Naive thymus-derived CD4-positive, alpha-beta T cell (primary cell): ENCODE measurements at places on chromosomes 4 and X. TPM values are rescaled to one million over a fixed set of nuclear protein-coding genes. Genes with fewer than 3 reads are reported as not detected.

Gene PPP4R3C
- not detected in 2 replicates for total RNA-seq

DNA sequence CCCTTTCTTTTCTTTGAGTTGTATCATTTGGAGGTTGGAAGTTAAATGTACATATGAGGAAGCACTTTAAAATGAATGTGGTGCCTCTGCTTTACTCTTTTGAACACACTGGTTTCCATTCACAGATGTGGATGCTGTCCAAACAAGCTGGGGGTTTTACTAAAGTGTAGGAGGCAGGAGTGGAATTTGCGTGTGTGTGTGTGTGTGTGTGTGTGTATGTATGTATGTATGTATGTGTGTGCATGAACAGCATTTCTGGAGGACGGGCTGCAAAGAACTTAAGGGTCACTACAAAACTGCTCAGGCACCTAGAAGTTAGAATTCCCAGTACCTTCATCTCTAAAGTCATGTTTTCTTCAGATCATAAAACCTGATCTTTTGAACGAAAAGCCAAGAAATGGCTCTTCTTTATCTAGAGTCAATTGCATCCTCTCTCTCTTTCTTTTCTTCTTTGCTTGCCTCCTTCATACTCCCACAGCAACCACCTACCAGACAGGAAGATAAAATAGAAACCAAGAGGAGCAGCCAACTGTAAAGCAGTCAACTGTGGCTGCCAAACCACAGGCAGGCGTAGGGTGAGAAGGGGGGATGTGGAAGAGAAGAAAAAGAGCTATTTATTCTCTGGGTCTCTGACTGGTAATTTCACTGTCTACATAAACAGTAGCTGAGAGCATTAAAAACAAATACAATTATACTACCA lies 177.0 kb upstream of the RASGEF1B start:
- H3K27ac ChIP-seq, result peak overlapping the region; percentile 0
- DNase-seq, result peak; percentile 66
- peaks cover 16% of the 10 kb centered on the region for H3K4me1 ChIP-seq
- no peaks in the 10 kb centered on the region for H3K36me3 ChIP-seq

DNA sequence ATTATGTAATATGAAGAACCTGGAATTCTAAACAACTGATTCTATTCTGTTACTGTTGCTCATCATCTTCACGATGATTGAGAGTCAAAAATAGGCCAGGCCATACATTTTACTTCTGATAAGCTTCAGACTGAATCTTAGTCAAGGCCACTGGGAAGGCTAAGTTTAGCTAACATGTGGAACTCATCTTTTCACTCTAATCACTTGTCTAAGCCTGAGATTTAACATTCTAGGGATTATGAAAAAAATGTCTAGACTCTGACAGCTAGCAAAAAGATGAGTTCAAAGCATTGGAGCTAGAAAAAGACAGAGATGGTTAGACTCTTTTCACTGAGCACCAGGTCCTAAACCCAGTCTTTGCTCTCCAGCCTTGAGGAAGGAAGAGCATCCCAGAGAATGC lies 656.2 kb upstream of the IGFBP7 start:
- H3K27me3 ChIP-seq, result no peaks in the 10 kb centered on the region
- no peak for DNase-seq
- H3K36me3 ChIP-seq, result no peaks in the 10 kb centered on the region
- no peak overlapping the region for H3K27ac ChIP-seq
- H3K4me1 ChIP-seq, result no peaks in the 10 kb centered on the region

GRCh38 chr4:154741922-154742850 lies 1.6 kb upstream of the LRAT start:
- no peak for DNase-seq
- no peaks in the 10 kb centered on the region for H3K27me3 ChIP-seq
- no peaks in the 10 kb centered on the region for H3K4me1 ChIP-seq
- H3K27ac ChIP-seq, result no peak overlapping the region

- H3K4me1 ChIP-seq, result no peaks in the 10 kb centered on the region
- H3K36me3 ChIP-seq, result peaks cover 100% of the 10 kb centered on the region
- H3K27me3 ChIP-seq, result no peaks in the 10 kb centered on the region
- no peak overlapping the region for H3K27ac ChIP-seq
- H3K4me3 ChIP-seq, result no peak overlapping the region
Measured at GRCh38 chr4:153628796-153629315, 55.2 kb upstream of the TLR2 start.

DNA sequence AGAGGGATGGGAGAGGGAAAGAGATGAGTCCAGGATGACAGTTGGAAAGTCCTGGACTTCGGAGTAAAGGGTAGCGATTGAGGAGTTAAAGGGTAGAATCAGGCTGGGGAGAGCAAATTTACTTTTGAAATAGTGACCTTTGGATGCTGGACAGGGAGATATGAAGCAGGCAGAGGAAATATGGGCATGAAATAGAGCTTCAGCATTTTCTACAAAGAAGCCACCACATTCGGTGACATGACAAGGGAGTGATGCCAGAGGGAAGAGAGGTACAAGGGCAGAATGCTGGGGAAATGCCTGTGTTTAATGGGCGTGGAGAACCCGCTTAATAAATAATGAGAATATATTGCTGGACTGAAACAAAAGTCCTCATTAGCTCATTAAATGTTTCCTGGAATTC lies 92.7 kb downstream of the TBL1X start:
- H3K4me1 ChIP-seq, result peaks cover 5% of the 10 kb centered on the region
- H3K36me3 ChIP-seq, result no peaks in the 10 kb centered on the region
- H3K27ac ChIP-seq, result no peak overlapping the region
- H3K27me3 ChIP-seq, result no peaks in the 10 kb centered on the region
- DNase-seq, result no peak

DNA sequence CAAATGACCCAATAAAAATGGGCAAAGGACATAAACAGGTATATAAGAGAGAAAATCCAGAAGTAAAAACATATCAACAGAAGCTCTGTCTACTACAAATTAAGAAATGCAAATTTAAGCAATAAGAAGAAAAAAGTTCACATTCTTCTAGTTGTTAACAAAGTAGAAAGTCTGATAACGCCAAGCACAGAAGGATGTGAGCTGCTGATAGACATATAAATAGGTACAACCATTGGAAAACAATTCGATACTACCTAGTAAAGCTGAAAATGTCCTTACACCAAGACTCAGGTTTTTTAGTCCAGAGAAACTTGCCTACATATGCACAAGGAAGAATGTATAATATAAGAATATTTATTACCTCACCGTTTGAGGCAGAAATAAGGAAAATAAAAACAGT lies 35.8 kb upstream of the SLAIN2 start:
- DNase-seq, result no peak
- H3K4me3 ChIP-seq, result no peak overlapping the region
- H3K27me3 ChIP-seq, result no peaks in the 10 kb centered on the region
- no peak overlapping the region for H3K27ac ChIP-seq

DNA sequence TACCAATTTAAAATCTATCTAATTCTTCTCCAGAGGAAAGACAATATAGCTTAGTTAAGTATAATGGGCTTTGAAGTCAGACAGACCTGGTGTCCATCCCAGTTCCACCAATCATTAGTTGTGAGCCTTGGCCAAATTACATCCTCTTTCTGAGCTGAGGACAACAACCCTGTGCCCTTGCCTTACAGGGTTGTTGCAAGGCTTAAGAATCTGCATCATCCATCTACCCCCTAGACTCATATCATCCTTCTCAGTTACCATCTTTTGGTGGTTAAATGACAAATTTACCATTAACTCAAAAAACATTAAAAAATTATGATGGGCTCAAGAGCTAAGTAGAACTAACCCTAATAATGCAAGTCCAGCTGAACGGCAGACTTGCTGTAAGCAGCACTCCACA lies 51.6 kb downstream of the NAP1L5 start:
- H3K4me3 ChIP-seq, result no peak overlapping the region
- H3K36me3 ChIP-seq, result no peaks in the 10 kb centered on the region
- no peaks in the 10 kb centered on the region for H3K4me1 ChIP-seq
- no peaks in the 10 kb centered on the region for H3K27me3 ChIP-seq
- H3K27ac ChIP-seq, result no peak overlapping the region
- DNase-seq, result no peak
